ENCODE measurements at places on chromosomes 1 and 21.
A peak's percentile ranks its signal among the peaks of the same experiment; 100 is the strongest.

GRCh38 chr1:21794656-21795055, 11.7 kb upstream of the USP48 start:
- DNase-seq: no peak

GRCh38 chr1:202452508-202452907, 104.0 kb downstream of the PPP1R12B start:
- no peak for DNase-seq

DNA sequence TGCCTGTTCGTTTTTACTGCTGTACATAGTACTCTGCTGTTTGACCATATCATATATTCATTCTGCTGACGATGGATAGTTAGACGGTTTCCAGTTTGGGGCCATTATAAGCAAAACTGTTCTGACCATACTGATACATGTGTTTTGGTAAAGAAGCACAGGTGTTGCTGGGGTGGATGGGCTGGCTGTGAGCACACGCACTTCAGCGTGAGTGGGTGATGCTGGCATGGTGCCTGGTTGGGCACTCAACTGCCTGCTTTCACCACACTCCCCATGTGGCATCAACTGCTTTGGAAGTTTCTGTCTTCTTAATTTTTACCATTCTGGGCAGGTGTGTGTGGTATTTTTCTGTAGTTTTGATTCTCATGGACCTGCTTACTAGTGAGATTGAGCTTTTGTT, 37.3 kb downstream of the ADARB1 start:
- no peak for DNase-seq

DNA sequence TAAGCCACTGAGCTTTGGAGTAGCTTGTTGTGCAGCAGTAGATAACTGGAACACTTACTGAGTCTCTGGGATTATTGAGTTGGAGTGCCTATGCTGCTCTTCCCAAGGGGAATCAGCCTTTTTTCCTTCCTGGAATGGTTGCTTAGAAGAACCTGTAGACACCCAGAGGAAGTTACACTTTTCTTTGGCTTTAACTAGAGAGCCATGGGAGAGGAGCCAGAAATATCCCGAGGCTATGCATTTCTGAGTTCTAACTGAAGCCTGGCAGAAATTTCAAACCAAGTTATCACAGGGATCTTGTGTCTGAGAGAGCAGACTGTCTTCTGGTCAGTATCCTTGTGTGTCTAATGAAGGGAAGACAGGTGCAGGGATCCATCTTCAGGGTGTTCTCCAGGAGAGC, 28.3 kb downstream of the LAMC1 start:
- DNase-seq: no peak

DNA sequence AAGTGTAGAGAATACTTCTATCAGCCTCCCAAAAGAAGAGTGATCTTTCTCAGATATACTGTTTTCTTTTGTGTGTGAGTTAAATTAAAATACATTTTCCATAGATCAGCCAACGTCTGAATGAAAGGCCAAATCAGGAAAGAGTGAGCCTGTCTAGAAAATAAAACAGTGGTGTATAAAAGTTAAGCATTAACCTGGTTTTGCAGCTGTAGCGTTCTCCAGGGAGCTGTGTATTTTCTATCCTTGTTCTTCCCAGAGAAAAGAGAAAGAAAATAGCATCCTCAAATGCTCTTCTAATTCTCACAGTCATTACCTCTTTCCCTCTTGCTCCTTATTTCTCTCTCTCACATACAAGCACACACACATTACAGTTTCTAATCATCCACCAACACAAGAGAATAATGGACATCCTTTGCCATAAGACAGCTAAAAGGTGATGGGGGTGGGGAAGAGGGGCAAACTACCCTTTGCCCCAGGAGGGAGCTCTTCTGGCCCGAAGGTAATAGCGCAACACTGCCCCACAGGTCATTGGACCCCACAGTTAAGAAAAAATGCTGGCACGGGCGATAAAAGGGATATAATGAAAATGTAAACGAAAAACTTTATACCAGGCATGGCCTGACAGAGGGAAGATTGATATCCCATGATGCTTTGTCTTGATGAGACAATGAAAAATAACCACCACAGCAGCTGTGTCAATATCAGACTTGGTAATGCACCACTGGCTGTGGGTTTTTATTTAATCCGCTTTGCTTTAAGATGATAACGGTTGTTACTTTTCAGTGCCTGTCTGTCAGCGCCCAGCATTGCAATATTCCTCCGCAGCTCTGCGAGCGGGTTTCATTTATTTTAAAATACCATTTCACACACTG, 150.3 kb downstream of the NUF2 start:
- DNase-seq: no peak

- DNase-seq: no peak
These were observed 6.0 kb upstream of the CITED4 start for GRCh38 chr1:40868051-40868723.

DNA sequence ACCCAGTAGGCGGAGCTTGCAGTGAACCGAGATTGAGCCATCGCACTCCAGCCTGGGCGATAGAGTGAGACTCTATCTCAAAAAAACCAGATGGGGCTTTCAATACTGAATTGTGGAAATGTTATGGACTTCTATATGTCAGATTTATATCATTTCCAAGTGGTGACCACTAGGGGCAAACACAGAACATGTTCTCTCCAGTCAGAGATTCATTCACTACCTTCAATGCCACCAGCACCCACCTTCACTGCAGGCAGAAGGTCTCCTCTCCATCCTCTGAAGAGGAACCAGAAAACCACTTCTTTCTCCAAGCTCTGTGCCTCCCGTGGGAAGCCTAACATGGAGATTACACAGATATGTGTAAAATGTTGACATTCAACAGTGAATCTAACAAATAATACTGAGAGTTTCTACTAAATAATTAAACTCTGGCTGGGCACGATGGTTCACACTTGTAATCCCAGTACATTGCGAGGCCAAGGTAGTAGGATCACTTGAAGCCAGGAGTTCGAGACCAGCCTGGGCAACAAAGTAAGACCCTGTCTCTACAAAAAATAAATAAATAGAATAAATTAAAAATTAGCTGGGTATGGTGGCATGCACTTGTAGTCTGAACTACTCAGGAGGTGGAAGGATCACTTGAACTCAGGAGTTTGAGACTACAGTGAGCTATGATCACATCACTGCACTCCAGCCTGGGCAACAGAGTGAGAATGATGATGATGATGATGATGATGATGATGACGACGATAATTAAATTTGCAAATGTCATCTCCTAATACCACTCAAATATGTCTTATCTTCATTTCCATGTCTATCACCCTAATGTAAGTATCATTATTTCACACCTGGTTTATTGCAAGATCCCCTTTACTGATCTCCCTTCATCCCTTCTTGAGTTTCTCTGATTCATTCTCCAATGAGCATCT, 151.1 kb downstream of the ZNF281 start:
- peak; percentile 38 for DNase-seq

DNA sequence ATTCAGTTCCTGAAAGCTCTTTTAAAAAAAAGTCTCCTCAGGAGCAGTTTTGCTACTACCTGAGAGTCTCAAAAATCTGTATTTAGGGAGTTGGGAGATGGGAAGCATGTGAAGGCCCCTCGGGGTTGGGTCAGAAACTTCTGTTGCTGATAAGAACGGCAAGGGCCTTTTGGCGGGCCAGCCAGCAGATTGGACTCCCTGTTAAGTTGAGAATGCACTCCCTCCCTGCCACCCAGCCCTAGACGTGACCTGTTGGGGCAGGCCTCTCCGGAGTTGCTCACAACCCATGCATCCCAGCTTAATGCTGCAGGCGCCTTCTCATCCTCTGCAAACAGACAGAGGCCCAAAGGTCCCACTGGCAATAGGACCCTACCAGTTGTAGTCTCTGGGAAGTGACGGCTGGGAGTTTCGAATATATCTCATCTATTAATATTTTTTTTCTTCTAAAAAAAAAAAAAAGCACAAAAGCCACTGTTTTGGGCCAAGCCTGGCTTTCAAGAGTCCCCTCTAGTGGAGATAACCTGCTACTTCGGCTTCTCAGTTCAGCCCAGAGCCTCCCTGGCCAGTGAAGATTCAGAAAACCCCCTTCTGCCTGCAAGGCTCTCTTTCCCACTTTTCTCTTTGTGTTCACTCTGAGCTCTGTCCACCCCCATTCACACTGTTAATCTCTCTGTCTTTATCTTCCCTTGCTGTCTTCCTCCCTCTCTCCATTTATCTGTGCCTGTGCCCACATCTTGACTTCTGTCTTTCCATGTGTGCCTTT, 5.3 kb downstream of the PLXNA2 start:
- DNase-seq: peak; percentile 59

GRCh38 chr1:201503397-201504176, 3.3 kb downstream of the CSRP1 start:
- DNase-seq: no peak

DNA sequence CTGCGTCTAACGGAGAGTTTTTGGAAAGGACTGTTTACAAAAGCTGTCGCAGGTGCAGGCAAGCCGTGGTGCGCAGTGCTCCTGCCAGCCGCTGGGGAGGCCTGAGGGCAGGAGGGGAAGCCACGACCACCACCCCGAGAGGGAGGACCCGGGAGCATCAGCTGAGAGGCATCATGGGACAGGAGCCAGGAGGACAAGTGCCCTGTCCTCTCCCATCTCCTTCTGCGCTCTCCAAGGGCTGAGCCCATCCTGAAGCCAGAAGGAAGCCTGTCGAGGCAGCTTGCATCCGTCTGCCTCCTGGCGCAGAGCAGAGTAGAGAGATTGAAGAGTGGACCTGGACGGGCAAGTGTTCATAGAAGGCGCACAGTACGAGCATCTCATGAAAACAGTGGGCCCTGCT, 310.9 kb downstream of the KIF26B start:
- no peak for DNase-seq

GRCh38 chr1:13543451-13544220, 29.8 kb upstream of the LRRC38 start:
- peak; percentile 34 for DNase-seq

DNA sequence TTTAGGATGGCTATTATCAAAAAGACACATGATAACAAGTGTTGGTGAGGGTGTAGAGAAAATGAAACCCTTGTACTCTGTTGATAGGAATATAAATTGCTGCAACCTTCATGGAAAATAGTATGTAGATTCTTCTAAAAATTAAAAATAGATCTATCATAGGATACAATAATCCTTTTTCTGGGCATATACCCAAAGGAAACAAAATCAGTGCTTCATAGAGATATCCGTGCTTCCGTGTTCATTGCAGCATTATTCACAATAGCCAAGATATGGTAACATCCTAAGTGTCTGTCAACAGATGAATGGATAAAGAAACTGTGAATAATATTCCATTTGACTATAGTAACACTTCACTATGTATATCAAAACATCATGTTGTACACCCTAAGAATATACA, 106.7 kb downstream of the MIS18A start:
- DNase-seq: no peak

DNA sequence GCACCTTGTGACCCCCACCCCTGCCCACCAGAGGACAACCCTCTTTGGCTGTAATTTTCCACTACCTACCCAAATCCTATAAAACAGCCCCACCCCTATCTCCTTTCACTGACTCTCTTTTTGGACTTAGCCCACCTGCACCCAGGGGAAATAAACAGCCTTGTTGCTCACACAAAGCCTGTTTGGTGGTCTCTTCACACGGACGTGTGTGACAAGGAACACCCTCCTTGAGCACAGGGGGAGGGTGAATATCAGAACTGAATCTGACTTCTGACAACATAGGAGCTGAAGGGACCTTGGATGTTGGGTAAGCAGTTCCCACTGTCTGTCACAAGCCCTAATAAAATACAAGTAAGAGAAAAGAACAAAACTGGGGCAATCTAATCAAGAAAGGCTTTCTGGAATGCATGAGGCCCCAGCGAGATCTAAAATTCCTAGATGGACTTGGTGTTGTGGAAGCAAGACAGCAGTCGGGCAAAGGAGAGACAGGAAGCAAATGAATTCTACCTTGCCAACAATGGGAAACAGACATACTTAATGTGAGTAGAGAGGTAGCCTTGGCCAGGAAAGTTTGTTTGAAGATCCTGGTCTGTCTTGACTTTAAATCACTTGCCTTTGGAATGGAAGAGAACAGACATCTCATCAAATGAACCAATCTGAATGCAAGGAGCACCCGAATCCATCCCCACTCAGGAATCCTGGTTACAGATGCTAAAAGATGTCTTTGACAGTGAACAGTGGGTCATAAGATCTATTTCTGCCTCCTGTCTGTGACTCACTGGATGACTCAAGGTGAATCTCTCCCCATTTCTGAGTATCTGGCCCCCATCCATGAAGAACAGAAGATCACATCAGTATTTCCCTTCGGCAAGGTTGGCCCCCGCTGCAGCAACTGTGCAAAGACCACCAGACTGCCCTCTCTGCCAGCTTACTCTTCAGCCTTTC, 53.3 kb downstream of the OLFML3 start:
- DNase-seq: peak; percentile 48

- DNase-seq: no peak
These were observed 352 bp downstream of the KCNK1 start for GRCh38 chr1:233614173-233614742.

- DNase-seq: no peak
These were observed 21.3 kb upstream of the ASB17 start for GRCh38 chr1:75953461-75953860.

DNA sequence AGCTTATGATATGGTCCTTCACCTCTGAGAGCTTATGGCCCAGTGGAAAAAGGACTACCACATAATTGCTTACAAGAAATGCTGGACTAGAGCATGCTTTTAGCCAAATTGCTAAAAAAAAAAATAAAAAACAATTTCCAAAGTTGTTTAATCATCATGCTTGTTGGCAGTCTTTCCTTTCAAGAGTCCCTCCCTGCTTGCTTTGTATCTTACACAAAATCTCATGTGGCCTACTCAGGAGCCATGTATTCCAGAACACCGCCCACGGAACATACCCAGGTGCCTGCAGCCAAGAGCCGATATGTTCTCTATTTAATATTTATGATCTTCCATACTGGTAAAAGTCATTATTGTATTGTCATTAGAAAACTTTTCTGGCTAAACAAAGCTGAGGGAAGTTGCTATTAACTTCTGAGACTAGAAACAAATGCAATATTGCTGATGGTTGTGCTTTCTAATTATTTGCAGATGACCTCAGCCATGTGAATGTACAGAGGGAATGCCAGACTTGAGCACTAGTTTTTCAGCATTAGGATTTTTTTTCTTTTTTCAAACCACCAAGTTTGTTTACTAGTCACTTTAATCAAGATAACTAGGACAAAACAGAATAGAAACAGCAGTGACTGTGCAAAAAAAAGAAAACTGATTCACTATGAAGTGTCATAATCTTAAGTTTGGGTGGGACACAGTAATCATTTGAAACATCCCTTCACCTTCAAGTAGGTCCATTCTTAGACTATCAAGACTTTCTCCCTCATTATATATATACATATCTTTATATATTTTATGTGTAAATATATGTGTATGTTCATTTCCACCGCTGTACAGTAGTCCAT, 129.3 kb upstream of the GORAB start:
- no peak for DNase-seq

DNA sequence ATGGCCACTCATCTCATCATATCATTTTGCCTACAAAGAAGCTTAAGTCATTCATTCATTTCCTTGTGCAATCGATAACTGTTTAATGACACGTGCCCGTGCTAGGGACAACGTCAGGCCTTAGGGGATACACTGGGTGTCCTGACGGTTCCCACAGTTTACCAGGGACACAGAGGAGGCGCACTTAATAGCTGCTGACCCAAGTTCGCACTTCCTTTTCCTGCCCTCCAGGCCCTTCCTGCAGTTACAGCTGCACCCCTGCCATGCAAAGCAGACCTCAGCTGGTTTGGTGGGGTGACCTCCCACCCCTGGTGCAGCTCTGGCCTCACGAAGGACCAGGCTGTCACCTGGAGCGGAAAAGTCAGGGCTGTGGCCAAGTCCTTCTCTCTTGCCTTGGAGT, 4.2 kb downstream of the SPATA21 start:
- DNase-seq: peak; percentile 55

GRCh38 chr21:18146820-18147219, 97.8 kb upstream of the CHODL start:
- DNase-seq: no peak

- DNase-seq: no peak
These were observed 38.2 kb upstream of the PKP1 start for GRCh38 chr1:201245082-201245481.

All from suppressor macrophage treated with lipopolysaccharide for 4 hours (primary cell).